ENCODE measurements at places on chromosomes 1 and 21. TPM values are rescaled to one million over a fixed set of nuclear protein-coding genes. Genes with fewer than 3 reads are reported as not detected.

The FCRLB gene
- 0.63 TPM for polyA plus RNA-seq

The TINAGL1 gene
- polyA plus RNA-seq = not detected

The PLPP3 gene
- not detected for polyA plus RNA-seq

The TENT5C gene
- 64.7 TPM for polyA plus RNA-seq

The FLVCR1 gene
- polyA plus RNA-seq = 2.3 TPM

- no peak for DNase-seq
Observed at GRCh38 chr1:201795066-201795465, 33.9 kb upstream of the IPO9 start.

GRCh38 chr1:53255031-53255430 lies 16.7 kb upstream of the MAGOH start:
- no peak for DNase-seq

GRCh38 chr1:160629286-160630210 lies 17.3 kb downstream of the SLAMF1 start:
- peak; percentile 94 for DNase-seq

GRCh38 chr1:200659269-200659668 lies 10.4 kb downstream of the DDX59 start:
- no peak for DNase-seq

- peak; percentile 44 for DNase-seq
Observed at GRCh38 chr1:154557939-154558719, at the start of gene UBE2Q1. UBE2Q1 (minus strand) TSS chr1:154558662; CDS start chr1:154558553, 109 bp downstream.

The SLC9C2 gene
- polyA plus RNA-seq = not detected

GRCh38 chr1:230818367-230818766 lies 50.0 kb downstream of the C1orf198 start:
- no peak for DNase-seq

- no peak for DNase-seq
Observed at GRCh38 chr1:67316918-67317317, 9.2 kb downstream of the IL12RB2 start.

The SLC45A3 gene
- polyA plus RNA-seq = not detected

- DNase-seq = no peak
Observed at GRCh38 chr1:206502403-206502802, 4.9 kb upstream of the RASSF5 start.

- DNase-seq = no peak
Observed at GRCh38 chr1:224683936-224684335, 67.8 kb downstream of the CNIH3 start.

GRCh38 chr21:24096651-24097050 lies 1510.6 kb downstream of the MRPL39 start:
- DNase-seq = no peak

GRCh38 chr21:36349315-36349714 lies 29.3 kb downstream of the MORC3 start:
- DNase-seq = no peak

- no peak for DNase-seq
Observed at GRCh38 chr1:67827688-67828087, 5.6 kb downstream of the GNG12 start.

GRCh38 chr1:232952514-232953499 lies 2.4 kb downstream of the NTPCR start:
- peak; percentile 51 for DNase-seq

DNA sequence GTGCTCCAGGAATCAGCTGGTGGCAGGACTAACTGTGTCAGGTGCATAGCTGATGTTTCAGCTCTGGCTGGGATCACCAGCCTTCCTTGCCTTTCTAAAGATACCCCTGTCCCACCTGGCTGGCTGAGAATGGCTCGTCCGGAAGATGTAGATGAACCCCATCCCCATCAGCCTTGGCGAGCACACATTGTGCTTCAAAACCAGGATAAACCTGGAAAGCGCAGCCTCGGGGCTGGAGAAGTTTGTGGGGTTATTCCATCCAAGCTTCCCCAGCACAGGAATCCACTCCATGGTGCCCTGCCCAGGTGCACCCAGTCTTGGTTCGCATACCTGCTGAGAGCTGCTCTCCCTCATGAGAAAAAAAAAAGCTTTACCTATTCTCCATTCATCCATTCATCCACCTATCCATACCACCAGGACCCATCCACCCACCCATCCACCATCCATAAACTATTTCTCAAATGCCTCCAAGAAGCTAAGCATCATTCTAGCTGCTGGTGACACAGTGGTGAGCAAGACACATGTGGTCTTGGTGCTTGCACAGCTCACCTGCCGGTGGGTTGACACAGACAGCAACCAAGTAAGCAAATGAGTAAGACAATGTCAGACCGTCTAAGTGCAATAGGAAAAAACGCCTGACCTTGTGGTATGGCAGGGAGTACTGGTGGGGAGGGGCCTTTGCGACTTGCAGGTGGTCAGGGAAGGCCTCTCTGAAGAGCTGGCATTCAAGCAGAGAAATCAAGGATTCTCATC lies 94.0 kb downstream of the DMRTB1 start:
- no peak for DNase-seq

DNA sequence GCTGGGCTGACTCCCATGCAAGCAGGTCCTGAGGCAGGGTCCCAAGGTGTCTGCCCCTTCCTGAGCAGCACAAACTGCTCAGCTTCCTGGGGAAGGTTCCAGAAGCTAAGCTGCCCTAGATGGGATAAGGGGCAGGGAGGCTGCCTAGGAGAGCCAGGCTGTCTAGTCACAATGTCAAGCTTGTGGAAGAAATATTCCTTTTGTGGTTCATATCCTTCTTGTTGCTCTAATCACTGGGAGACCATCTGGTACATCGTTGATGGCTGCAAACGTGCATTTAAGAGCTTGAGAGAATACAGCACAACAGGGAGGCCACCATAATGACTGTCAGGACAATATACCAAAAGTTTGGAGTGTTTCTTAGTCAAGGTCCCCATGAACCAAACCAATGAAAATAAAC lies 67.4 kb downstream of the SLC16A1 start:
- no peak for DNase-seq

The GABRD gene
- not detected for polyA plus RNA-seq

- DNase-seq = no peak
Observed at GRCh38 chr1:36822648-36823047, 211.7 kb downstream of the GRIK3 start.

The TCHH gene
- polyA plus RNA-seq = not detected

- DNase-seq = no peak
Observed at GRCh38 chr1:194045416-194045815, 859.0 kb upstream of the B3GALT2 start.

The RXFP4 gene
- 0.32 TPM for polyA plus RNA-seq

The HSPG2 gene
- 0.10 TPM for polyA plus RNA-seq

- no peak for DNase-seq
Observed at GRCh38 chr1:160407839-160408801, 7.8 kb downstream of the VANGL2 start.

The PGLYRP4 gene
- 0.08 TPM for polyA plus RNA-seq

DNA sequence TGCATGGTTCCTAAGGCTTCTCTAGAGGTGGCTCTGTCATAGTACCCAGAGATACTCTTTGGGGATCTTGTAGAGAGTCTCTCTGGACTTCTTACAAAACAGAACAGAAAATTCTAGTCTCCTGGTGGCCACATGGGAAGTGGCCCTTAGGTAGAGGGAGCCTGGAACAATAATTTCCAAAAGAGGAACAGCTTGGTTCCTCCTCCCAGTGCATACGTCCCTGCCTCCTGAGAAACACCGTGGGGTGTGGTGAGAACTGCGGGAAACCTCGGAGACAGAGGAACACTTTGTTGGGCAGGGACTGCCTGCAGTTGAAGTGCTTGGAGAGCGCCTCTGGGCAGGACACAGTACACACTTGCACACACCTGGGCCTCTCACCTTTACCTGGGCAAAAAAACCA lies 38.8 kb upstream of the EPHA8 start:
- DNase-seq = no peak

GRCh38 chr1:15577691-15578090 lies 7.2 kb downstream of the AGMAT start:
- DNase-seq = no peak

- DNase-seq = no peak
Observed at GRCh38 chr1:10958614-10959013, 53.8 kb upstream of the TARDBP start.
